ENCODE measurements at places on chromosomes 16 and 17. TPM values are rescaled to one million over a fixed set of nuclear protein-coding genes. Genes with fewer than 3 reads are reported as not detected.
A peak's percentile ranks its signal among the peaks of the same experiment; 100 is the strongest.

TBC1D3I gene
- 0.59 TPM for total RNA-seq

GRCh38 chr16:19859603-19860002, 25.0 kb downstream of the GPRC5B start:
- no peak for DNase-seq

DNA sequence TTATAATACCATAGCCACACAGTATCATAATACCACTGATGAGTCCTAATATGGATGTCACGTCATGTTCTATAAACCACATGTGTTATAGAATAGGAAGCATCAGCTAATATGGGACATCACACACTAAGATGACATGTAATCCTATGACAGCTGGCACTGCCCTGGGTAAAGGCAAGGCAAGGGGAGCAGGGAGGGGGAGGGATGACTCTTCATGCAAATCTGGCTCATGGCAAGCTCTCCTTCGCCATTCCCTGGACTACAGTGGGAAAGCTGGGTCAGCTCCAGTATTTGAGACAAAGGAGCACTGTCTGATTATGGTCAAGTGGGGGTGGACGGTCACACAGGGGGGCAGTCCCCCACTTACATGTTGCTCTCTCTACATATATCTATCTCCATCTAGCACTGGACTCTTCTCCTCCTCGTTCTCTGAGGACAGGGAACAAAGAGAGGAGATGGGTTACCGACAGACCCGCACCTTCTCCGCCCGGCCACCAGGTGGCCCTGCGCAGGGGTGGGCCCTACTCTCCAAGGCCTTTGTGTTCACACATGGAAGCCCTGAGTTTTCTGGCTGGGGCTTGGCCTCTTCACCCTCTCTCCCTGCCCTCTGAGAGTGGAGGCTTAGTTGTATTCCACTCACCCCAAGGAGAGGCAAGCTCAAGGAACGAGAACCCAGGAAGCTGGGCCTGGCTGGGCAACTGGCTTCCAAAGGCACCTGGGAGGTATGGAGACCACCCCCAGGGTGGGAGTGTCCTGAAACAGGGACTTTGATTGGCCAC, 23.4 kb upstream of the MPO start:
- no peak for DNase-seq

- DNase-seq: no peak
These were observed 22.3 kb downstream of the ADGRG5 start for GRCh38 chr16:57564571-57565270.

CASKIN1 gene
- total RNA-seq: 14.4 TPM

DNA sequence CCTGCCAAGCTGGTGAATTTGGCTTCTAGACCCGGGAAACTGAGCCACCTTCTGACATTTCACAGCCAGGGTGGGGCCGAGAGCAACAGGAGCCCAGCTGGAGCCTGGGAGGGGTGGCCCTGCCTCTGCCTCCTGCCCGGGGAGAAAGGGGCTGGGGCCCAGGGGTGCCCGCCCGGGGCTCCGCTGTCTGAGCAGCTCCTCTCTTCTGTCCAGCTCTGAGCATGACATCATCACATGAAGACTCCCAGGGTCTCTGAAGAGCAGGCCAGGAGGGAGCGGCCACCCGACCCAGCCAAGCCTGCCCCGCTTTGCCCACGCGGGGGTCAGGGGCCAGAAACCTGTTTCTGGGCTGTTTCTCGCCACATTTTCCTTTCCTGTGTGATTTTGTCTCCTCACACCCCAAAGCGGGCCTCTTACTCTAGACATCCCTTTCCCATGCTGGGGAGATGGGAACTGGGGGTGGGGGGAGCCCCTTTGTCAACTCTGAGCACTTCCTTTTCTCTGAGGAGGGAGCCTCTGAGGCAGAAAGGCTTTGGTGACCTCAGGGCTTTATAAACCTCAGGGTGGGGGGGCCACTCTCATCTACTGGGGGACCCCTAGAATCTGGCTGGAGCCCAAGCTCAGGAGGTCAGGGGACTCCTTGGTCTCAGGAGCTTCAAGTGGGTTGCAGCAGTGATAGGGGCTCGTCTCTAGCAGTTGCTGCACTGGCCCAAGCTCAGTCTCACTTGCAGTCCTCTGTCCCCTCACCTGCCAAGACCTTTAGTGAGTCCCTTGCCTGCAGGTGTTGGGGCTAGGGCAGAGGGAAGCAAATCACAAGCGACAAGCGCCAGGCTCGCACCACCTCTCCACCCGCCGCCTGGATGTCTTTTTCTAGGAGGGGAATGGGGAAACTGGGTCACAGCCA, 7.6 kb downstream of the UBALD2 start:
- DNase-seq: no peak

DNA sequence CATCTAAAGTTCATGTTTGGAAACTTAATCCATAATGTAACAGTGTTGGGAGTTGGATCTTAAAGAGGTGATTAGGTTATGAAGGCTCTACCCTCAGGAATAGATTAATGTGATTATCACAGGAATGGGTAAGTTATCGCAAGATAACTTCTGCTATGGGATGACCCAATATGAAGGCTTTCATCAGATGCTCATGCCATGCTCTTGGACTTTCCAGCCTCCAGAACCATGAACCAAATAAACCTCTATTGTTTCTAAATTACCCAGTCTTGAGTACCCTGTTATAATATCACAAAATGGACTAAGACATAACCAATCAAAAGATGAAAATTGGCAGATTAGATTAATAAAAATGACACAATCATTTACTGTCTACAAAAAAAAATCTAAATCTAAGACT, 906.9 kb upstream of the SOX9 start:
- DNase-seq: no peak

DNA sequence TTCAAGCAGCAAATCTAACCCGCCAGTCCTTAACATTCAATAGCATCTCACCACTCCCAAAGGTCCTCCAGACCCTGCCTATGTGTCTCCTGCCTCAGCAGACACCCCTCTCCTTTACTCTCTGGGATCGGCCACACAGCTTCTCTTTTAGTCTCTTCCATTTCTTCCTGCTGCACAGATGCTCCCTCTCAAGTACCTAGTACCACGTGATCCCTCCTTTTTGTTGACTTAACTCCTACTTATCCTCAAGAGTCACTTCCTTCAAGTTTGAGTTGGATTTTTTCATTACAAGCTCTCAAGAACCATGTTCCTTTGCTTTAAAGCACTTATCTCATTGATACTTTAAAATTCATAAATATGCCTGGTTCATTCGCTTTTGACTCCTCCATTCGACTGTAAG, 24.9 kb downstream of the AMFR start:
- DNase-seq: no peak

- no peak for DNase-seq
These were observed 28.8 kb upstream of the RMI2 start for GRCh38 chr16:11316331-11317015.

- no peak for DNase-seq
These were observed 684.9 kb upstream of the KIF2B start for GRCh38 chr17:53137869-53138268.

TOM1L1 gene
- total RNA-seq: 11.8 TPM

ABCA8 gene
- 74.3 TPM for total RNA-seq

C16orf46 gene
- total RNA-seq: 0.97 TPM

KRT17 gene
- not detected for total RNA-seq

DNA sequence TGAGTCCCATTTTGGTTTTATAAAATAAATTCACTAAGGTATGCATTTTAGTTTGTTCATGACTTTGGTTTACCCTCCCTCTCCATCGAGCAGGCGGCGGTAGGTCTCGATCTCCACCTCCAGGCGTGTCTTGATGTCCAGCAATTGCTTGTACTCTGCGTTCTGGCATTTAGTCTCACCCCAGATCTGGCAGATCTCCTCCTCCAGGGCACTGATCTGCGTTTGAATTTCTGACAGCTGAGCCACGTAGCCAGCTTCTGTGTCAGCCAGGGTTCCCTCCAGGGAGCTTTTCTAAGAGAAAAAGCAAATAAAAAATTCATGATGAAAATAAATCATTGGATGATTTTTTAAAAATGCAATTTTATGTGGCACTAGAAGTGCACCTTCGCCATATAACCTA, 4.2 kb downstream of the KRT24 start:
- DNase-seq: peak; percentile 62

DNA sequence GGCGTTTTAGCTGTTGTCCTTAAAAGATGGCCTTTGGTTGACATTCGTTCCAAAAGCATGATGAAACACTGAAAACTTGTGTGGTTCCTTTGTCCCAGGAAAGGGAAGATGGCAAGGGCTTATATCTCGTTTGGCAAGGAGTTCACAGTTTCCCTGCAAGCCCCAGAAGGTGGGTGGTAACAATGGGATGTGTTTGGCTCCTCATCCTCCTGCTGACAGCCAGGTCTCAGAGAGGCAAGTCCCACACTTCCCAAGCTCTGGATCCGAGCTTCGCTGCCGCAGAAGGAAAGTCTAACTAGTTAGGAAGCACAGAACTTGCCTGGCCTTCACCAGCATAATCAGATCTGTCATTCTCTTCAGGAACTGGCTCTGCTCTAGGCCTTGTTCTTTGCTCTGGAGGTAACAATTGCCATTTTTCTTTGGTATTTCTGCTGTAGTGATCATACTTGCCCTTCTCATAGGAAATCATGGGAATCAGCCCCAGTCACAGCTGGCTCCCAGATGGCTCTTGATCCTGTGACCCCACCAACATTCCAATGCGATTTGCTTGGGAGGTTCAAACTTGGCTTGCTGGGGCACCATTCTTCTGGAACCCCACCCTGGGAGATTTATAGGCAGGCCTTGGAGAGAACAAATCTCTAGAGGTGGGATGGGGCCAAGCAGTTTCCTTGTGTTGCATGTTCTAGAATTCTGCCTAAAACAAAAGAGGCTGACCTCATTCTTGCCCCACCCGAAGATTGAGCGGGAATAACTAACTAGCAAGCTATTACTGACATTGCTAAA, 17.9 kb downstream of the KPNA2 start:
- peak; percentile 77 for DNase-seq

- DNase-seq: peak; percentile 87
These were observed 13.2 kb upstream of the AURKB start for GRCh38 chr17:8223356-8224126.

DNA sequence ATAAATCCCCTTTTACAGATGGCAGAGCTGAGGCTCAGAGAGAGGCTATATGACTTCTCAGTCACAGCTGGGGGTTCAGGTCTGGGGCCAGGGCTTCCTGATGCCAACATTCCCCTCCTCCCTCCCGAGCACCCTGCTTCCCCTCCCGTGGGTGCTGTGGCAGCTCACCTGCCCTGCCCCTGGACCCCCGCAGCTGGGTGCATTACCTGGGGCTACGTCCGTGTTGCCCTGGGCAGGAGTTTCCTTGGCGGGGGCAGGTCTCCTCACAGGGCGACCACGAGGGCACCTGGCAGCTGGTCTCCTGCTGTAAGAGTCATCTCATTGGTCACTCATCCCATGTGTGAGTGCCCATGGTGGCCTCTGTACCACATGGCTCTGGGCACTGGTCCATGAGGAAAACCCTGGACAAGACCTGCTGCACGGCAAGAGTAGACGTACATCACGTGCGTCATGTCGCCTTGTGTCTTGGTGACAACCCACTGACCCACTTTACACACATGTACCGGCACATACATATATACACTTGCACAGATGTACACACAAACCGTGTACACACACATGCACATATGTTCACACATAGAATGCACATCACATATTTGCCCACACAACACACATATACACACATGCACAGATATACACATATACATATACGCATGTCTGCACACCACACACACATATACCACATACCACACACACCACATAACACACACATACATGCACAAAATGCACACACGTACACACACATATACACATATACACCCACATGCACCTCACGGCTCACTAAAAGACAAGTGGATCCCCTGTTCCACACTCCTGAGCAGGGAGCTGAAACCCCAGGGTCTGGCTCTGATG, 134.0 kb downstream of the FOXL1 start:
- DNase-seq: no peak

Data from right cardiac atrium (tissue), 5 donors.